ENCODE measurements at places on chromosomes 6 and 20.

GRCh38 chr20:20207872-20208271 is 155.5 kb downstream of the CFAP61 start:
- no peak for DNase-seq

DNA sequence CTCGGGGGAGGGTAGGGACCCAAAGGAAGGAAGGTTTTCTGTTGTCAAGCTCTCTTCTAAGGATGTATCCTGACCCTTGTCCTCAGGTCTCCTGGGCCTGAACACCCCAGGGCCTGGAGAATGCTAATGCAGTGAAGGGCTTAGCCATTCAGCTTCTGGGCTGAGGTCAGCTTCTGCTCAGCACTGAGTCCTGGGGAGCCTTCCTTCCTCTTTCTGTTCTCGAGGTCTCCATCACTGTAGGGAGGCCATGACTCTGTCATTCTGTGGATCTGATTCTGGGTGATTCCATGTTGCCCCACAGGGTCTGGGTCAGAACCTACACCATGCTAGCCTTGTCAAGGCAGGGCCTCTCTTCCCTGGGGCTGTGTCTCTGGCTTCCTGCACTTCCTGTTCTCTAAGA is 712.7 kb downstream of the DHX35 start:
- no peak for DNase-seq

- DNase-seq: no peak
Measured at GRCh38 chr6:11632231-11632630, 94.7 kb downstream of the TMEM170B start.

- no peak for DNase-seq
Measured at GRCh38 chr6:81788748-81789147, 36.3 kb upstream of the TENT5A start.

GRCh38 chr20:51800872-51801121 is 1.5 kb downstream of the SALL4 start:
- no peak for DNase-seq

DNA sequence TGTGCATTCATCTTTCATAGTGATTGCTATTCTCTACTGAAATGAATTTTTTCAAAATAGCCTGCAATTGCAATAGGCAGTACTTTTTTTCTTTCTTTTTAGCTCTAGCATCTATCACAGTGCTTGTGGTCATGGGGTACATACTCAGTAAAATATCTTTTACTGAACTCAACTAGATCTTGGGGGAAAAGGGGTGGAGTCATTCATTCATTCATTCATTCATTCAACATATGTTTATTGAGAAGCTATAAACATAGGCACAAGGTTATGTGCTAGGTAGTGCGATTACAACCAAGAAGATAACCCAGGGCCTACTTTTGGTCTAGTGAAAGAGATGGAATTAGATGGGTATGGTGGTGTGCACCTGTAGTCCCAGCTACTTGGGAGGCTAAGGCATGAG is 1.4 kb upstream of the CDKAL1 start:
- DNase-seq: no peak

DNA sequence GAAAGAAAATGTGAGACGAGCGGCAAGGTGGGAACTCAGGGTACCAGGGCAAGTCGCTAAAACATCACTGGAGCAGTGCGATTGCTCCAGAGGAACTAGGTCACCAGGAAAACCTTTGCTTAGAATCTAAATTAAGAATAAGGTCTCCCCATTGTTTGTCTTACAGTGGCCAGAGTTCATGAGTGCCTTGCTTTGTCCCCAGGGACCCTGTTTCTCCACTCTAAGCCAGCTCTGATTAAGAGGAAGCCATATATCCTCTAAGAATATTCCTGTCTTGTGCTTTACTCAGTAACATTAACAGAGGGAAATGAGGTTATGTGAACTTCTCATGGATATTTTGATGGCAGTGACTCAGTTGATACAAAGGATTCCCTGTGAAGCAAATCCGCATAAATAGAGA is 305.8 kb downstream of the CD83 start:
- DNase-seq: peak; percentile 10

DNA sequence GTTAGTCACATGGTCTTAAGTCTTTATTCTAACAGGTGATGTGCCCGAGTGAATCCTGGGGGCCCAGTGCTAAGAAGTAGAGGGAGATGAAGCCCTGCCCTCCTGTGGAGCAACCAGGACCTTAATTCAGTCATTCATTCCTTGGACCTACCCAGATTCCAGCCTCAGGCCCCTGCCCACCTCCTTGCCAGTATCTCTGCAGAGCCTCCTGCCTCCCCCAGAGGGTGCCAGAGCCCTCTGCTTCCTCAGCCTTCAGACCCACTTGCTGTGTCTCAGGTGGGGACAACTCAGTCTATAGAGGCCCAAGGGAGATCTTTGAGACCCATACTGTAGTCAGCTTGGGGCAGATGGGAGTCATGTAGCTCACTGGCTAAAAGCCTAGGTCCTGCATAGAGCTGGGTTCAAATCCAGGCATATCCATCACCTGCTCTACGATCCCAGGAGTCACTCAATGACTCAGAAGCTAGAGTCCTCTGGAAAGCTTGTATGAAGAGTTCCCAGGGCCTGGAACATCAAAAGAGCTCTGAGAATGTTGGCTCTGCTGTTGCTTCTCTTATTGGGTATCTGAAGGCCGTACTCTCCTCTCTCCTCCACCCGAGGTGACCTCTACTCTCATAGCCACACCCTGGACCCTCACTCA is 3.9 kb upstream of the SIGLEC1 start:
- no peak for DNase-seq

DNA sequence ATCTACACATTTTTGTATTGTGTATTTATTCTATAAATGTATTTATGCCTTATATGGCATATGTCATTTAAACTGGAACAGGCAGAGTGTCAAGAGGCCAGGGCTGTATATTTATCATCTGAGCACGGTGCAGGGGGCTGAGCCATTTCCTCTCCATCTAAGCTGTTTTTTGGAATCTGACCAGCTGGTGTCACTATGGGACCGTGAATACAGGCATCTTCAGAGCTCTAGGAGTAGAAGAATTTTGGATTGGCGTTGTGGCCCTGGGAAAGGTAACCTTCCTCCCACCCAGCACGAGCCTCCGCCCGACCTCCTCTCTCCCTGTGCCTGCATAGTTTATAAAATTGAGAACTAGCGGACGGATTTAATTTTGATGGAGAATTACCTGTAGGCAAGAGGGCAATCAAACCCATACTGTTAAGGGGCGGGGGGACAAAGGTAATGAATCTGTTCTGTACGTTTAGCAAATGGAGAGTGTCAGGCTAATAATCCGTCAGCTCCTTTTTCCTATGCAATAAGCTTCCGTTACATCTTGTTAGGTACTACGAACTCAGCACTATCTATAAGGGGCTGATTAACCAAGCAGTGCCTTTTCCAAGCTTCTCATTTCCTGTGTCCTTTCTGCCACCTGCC is 29.0 kb upstream of the EEF1E1 start:
- peak; percentile 22 for DNase-seq

GRCh38 chr6:70225055-70225454 is 77.8 kb downstream of the COL9A1 start:
- no peak for DNase-seq

DNA sequence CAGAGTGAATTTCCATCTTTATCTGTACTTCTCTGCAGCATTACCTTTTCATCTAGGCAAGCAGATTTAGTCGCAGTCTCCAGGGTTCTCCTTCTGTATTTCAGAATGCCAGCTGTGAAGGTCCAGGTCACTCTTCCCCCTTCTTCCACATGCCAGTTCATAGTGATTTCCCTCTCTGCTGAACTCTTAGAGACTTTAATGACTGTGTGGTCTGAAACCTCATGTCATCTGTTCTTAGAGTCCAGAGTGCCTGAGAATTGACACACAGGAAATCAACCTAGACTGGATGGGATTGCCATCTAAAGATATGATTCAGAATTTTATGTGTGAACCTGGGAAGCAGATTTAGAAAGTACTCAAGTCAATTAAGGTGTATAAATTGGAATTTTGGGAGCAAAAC is 248.1 kb downstream of the TPBG start:
- DNase-seq: no peak

DNA sequence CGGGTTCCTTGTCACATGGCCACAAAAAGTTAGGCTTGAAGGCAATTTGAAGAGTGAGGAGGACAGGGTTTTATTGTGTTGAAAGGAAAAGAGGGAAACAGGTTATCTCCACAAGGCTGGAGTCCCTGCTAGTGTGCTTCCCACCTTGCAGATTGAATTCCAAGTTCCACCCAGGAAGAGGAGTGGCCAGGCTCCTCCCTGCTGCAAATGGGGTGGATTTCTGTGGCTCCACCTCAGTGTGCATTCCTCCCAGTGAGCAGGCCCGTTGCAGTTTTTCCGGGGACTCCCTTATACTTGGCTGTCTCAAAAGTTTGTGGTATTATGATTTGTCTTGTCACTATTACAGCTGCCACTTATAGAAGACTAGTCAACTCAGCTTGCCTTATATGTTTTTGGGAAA is 281.8 kb upstream of the PLCB4 start:
- DNase-seq: no peak

- DNase-seq: no peak
Measured at GRCh38 chr6:39050453-39051112, 2.0 kb downstream of the GLP1R start.

GRCh38 chr6:83038246-83038645 is 27.4 kb downstream of the UBE3D start:
- DNase-seq: no peak

DNA sequence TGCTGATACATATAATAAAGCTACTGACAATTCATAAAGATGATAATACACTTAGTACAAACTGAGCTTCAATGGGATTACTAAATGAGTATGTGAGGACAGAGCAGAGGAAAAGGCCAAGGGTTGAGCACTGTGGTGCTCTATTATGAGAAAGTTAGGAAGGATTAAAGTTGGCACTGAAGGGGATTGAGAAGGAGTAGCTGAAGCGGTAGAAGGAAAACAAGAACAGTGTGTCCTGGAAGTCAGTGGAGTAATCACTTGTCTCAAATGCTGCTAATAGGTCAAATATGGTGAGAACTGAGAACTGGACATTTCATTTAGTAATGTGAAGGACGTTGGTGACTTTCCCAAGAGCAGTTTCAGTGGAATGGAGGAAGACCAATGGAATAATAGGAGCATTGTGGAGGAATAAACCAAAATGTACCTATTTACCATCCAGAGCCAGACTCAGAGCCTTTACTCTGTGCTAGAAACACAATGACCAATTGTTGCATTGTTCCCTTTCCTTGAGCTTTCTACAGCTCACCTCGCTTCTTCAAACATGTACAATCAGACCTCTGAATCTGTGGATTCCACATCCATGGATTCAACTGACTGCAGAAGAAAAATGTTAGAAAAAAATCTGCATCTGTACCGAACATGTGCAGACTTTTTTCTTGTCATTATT is 255.9 kb downstream of the LAMA2 start:
- DNase-seq: no peak

- DNase-seq: no peak
Measured at GRCh38 chr6:16190214-16190613, 48.2 kb upstream of the GMPR start.

DNA sequence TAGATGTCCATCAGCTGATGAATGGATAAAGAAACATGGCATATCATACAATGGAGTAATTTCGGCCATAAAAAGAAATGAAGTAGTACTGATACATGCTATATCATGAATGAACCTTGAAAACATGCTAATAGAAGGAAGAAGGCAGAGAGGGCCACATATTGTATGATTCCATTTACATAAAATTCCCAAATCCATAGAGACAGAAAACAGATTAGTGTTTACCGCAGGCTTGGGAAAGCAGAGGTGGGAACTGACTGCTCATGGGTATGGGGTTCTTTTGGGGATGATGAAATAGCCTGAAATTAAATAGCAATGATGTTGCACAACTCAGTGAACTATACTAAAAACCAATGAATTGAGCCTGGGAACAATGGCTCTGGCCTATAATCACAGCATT is 58.3 kb downstream of the SERAC1 start:
- no peak for DNase-seq

DNA sequence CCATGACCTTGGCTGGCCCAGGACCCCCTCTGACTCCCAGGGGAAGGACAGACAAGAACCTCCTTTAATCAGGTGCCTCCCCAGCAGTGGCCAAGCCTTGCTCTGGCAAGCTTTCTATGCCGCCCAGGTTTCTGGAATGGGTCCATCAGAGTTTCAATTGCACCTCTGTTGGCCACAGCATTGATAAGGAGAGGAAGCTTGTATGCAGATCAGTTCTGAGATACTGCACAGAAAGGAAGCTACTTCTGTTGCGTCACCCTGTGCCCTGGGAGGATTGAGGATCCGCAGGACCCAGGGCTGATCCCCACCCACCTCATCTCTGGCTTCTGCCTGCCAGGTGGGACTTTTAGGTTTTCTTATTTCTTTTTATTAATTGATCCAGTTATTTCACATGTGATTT is 167.2 kb downstream of the TFAP2C start:
- DNase-seq: no peak

- DNase-seq: no peak
Measured at GRCh38 chr20:5401277-5401875, 84.6 kb upstream of the PROKR2 start.

GRCh38 chr20:13113731-13114130 is 105.0 kb downstream of the SPTLC3 start:
- DNase-seq: no peak
